Epithelial cell of prostate (primary cell): ENCODE measurements at places on chromosomes 7 and 10.

GRCh38 chr7:145106001-145106400 is 270.1 kb upstream of the TPK1 start:
- no peak for DNase-seq

DNA sequence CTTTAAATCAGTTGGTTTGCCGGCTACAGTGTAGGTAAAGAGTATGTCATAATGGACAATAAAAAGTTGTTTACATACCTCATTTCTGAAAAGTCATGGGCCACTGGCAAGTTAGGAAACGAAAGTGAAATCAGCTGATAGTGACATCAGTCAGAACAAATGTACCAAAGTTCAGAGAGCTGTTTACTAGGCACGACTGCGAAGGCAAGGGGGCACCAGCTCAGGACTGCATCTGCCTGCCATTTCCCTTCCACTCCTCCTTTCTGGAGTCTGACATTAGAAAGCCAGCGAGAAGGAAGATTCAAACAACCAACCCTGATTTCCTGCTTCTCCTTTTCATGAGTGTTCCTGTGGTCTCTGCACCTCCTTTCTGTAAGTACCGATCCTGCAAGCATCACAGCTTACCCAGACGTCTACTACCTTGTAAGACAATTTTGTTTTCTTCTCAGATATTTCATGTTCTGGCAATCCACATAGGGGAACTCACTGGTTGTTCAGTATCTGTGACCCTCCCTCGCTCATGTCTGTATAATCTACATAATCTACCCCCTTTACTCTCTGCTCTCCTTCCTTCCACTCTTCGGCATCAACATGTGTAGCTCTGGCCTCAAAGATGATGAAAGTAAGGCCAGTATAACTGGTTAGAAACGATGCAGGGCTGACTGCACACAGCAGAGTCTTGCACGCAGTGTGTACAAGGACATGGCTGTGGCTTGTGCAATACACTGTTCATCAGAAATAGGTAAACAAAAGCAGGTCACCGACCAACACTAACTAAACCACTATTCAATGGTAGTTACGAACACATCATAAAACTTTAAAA is at the start of gene TMEM140:
TMEM140 (plus strand) TSS at position 174 of the 823 bp plus-strand sequence. CDS start 16,370 bp downstream, outside the sequence.
- DNase-seq, result peak; percentile 37

- no peak for DNase-seq
Observed at GRCh38 chr10:35423505-35424306, 87.4 kb downstream of the CCNY start.

- no peak for DNase-seq
Observed at GRCh38 chr7:16092711-16093110, 328.6 kb downstream of the CRPPA start.

GRCh38 chr10:89391907-89392756 is at the start of gene IFIT1:
TSS of gene IFIT1 (plus strand) at chr10:89392623. CDS start at chr10:89392713, 90 bp downstream.
- DNase-seq, result peak; percentile 82

DNA sequence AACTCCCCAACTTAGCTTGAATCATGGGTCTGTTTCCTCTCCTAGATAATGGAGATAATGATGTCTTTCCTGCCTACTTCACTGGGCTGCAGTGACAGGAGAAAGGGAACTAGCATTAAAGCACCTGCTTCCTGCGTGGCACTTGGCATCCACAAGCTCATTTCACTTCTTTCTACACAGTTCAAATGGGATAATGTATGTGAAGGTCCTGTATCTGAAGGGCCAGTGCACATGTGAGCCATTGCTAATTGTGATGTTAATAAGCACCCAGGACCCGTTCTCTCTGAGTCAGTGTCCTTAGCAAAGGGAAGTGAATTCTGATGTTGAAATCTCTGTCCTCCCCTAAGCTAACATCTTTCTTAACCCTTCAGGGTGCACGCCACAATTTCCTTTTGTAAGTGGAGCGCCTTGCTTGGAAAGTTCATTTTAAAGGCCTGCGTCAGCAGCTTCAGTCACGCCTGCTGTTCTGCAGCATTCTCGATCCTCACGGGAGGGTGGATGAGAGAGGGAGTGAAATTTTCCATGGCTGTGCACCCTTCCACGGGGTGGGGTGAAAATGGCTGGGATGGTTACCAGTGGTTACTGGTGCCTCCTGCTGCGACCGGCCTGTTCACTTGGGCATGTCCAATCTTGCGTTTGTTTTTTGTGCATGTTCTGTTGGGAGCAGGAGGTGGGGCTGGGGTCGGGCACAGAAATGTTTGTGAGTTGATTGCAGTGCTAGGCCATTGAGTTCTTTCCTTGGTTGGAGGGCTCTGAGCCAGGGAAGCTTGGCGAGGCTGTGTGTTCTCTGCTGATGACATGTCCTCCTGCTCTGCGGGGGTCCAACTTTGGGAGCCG is 59.2 kb downstream of the HK1 start:
- DNase-seq, result peak; percentile 89

- no peak for DNase-seq
Observed at GRCh38 chr7:151814400-151815009, 62.4 kb downstream of the PRKAG2 start.

GRCh38 chr10:73974309-73974946 is 23.5 kb upstream of the VCL start:
- DNase-seq, result no peak

DNA sequence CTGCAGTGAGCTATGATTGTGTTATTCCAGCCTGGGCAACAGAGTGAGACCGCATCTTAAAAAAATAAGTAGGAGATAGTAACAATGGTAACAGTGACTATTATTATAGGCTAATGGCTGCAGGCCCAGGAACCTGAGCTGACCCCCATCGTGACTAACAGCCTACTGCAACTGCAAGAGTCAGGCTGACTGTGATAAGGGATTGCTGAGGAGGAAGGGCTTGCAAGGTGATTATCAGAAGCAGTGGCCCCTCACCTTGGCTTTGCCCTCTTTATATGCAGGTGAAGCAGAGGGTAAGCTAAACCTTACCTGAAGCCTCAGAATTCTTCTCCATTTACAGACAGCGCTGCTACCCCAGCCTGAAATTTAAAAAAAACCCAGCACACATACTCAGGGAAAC is 83.9 kb upstream of the SDK1 start:
- no peak for DNase-seq

- DNase-seq, result no peak
Observed at GRCh38 chr10:78924319-78925003, 144.3 kb upstream of the ZMIZ1 start.

GRCh38 chr10:101597091-101597900 is 9.2 kb downstream of the DPCD start:
- DNase-seq, result no peak

- no peak for DNase-seq
Observed at GRCh38 chr7:133081119-133081598, 731 bp downstream of the CHCHD3 start.

DNA sequence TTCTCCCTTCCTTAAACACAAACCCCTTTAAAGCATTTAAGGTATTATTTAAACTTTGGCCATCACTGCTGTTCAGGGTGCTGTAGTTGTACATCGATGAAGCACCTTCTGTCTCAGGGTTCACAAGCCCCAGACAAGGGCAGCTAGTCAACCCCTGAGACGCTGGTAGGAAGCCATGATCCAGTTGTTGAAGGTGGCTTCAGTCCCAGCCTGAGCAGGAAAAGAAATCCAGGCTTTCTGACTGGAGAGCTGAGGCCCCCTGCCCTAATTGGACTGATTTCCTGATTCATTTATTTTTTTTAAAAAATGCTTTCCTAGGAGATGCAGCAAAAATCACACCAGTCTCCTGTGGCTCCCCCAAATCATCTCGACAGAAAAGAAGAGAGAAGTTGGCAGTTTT is 15.8 kb downstream of the CPA1 start:
- DNase-seq, result no peak

DNA sequence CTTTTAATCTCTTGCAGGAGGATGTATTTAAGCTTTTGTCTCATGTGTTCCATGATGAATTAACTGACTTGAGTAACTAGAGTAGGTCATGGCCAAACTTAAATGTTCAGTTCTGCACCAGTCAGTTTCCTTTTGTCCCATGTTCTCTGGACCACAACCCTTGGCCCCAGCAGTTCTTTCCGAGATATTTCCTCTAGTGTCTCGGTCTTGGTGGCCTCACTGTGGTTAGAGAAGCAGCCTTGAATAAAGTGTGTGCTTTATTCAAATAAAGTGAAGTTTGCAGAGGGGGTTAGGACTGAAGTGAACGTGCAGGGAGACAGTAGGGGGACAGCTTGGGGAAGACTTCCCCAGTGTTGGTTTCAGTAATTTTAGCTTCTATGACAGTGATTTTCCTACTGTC is 9.3 kb downstream of the ZNF212 start:
- no peak for DNase-seq

- no peak for DNase-seq
Observed at GRCh38 chr10:16943295-16944285, 126.4 kb upstream of the RSU1 start.

GRCh38 chr7:44127161-44127560 is 3.8 kb upstream of the POLD2 start:
- no peak for DNase-seq

DNA sequence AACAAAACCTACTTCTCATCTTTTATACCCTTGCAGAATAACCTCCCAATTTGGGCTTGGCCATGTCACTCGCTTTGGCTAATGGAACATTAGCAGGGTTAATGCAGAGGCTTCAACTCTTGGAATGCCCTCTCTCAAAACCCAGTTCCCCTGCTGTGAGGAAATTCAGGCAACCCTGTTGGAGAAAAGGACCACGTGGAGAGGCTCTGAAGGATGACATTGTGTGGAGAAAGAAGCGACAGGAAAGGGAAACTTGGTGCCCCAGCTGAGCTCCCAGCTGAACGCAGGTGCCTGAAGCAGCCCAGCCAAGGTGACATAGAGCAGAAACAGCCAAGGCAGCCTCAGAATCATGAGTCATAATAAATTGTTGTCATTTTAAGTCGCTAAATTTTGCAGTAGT is 214.2 kb upstream of the GHITM start:
- no peak for DNase-seq

DNA sequence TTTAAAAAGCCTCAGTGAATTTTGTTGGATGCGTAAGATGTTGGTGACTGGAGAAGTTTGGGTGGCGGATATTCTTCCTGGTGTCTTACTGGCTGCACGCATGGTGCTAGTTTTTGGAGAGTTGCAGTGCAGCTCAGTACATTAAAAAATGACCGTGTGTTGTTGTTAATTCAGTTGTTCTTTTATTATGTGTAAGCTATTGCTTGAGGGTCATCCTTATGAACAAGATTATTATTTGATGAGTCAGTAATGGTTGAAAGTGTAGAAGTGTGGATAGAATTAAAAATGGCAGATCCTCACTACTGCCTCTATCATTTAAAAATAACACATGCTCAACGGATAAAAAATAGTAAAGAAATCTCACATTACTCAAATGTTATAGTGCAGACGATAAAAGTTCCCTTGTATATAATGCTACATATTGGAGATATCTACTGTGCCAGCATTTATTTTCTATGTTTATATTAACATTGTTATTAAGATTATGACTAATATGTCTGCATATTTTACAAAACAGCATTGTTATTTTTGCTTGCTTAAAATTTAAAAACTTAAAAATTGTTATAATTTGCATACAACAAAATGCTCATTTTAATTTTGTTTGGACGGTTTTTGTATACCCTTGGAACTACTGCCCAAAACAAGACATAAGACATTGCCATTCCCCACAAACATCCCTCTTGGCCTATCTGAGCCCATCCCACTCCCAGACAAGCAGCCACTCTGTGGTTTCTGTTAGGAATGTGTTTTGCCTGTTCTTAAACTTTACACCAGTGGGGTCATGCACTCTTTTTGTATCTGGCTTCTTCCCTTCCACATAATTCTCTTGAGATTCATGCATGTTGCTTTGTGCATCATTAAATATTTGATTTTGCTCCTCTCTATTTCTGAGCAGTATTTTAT is 142.0 kb downstream of the DOCK1 start:
- no peak for DNase-seq

GRCh38 chr7:64946772-64947171 is 43.7 kb downstream of the ZNF273 start:
- no peak for DNase-seq

GRCh38 chr10:119447421-119447820 is 95.1 kb downstream of the RGS10 start:
- no peak for DNase-seq

- DNase-seq, result no peak
Observed at GRCh38 chr7:74290981-74291441, 1.8 kb downstream of the CLIP2 start.

DNA sequence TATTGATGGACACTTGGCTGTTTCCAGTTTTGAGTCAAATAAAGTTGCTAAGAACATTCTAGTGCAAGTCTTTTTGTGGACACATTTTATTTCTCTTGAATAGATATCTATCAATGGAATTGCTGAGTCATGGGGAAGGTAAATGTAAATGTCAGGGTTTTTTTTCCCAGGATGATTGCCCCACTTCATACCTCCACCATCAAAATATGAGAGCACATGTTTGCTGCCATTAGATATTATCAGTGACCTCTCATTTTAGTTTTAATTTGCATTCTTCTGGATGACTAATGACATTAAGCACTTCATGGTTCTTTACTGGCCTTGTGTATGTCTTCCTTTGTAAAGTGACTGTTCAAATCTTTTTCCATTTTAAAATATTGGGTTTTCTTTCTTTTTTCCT is 45.7 kb downstream of the PAPSS2 start:
- peak; percentile 27 for DNase-seq

GRCh38 chr7:136677471-136678365 is 190.7 kb upstream of the CHRM2 start:
- no peak for DNase-seq

- no peak for DNase-seq
Observed at GRCh38 chr10:16905320-16905719, 88.1 kb upstream of the RSU1 start.

GRCh38 chr10:29618341-29619171 is 16.2 kb downstream of the SVIL start:
- DNase-seq, result no peak

GRCh38 chr7:117872561-117873309 is 506 bp downstream of the CTTNBP2 start:
- DNase-seq, result no peak

DNA sequence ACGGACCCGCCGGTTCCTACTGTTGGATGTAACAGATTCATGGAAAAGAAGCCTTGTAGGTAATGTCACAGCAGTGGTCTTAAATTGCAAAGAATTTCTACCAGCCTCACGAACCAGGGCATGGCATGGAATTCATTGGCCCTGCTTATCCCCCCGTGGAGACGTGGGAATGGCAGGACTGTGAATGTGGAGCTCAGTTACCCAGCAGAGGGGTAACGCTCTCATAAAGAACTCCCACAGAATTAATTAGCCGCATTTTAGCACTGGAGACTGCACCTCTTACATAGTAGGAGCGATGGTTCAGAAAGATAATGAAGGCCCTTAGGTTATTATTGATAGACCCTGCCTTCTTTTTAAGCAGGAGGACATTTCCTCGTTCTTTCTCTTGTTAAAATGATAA is 715.4 kb downstream of the AUTS2 start:
- DNase-seq, result no peak

- DNase-seq, result no peak
Observed at GRCh38 chr10:6039711-6040110, 22.5 kb downstream of the IL2RA start.
